ENCODE measurements at places on chromosomes 6 and 20. TPM values are rescaled to one million over a fixed set of nuclear protein-coding genes. Genes with fewer than 3 reads are reported as not detected.

SRMS gene
- total RNA-seq = not detected

MCCD1 gene
- total RNA-seq = not detected

PPP1R10 gene
- total RNA-seq = 28.3 TPM

CEP85L gene
- total RNA-seq = 1.8 TPM

CALHM5 gene
- total RNA-seq = 0.04 TPM

PRND gene
- not detected for total RNA-seq

COX4I2 gene
- not detected for total RNA-seq

PRR18 gene
- 0.09 TPM for total RNA-seq
